ENCODE measurements at places on chromosomes 2 and 18.
A peak's percentile ranks its signal among the peaks of the same experiment; 100 is the strongest.

DNA sequence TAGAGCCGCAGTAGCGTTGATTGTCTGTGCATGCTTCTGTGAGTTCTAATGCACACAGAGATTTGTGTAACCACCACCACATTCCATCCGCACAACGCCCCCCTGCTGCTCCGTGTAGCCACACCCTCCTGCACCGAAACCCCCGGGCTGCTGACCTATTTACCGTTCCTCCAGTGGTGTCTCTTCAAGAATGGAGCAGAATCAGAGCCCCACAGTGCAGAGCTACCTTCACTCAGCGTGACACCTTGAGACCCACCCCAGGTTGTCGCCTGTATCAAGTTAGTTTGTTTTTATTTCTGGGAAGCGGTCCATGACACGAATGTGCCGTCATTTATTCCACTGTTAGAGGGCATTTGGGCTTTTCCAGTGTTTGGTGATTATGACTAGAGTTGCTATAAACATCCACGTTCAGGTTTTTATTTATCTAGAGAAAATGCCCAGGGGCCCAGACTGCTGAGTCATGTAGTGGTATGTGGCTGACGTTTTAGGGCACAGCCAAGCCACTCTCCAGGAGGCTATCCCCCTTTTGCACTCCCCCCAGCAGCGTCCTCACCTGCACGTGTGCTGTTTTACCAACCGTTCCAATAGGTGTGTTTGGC, 266.8 kb downstream of the NDUFA10 start:
- DNase-seq: no peak

DNA sequence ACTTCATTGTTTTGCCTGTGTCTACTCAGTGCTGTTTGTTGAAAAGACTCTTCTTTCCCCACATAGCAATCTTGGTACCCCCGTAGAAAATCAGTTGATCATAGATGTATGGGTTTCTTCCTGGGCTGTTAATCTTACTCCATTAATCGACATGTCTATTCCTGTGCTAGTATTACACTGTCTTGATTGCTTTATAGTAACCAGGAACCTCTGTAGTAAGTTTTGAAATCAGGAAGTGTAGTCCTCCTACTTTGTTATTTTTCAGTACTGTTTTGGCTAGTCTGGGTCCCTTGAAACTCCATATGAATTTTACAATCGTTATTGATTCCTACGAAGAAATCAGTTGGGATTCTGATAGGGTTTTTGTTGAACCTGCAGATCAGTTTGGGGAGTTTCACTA, 78.8 kb upstream of the FAM136A start:
- DNase-seq: no peak

DNA sequence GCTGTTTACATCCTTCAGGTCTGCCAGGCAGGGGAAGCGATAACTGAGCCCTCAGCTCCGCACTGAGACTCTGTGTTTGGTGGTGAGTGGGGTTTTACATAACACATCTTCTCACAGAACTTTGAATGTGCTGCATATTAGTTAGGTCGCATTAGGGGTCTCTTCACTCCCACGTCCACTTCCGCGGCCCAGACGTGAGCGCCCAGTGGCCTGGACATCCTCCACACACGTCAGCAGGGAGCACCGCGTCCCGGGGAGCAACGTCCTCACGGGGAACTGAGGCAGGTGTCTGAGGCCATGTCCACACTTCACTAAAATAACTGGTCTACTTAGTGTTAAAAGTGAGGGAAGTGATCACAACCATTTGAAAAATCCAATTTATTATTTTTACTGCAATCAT, 100.4 kb upstream of the SATB2 start:
- DNase-seq: no peak

- no peak for DNase-seq
Measured at GRCh38 chr2:180905461-180905860, 74.9 kb upstream of the UBE2E3 start.

- DNase-seq: peak; percentile 55
Measured at GRCh38 chr2:222861411-222862105, 722 bp downstream of the ACSL3 start.

Measured in stimulated activated CD4-positive, alpha-beta T cell treated with anti-CD3 and anti-CD28 coated beads, Interleukin-2, amount 100 ng/mL, for 24 hours (primary cell).